Left hindlimb (tissue), 1 donor: ENCODE measurements at places on chromosomes 4 and X.

- no peak for DNase-seq
Observed at GRCh38 chrX:46755671-46756070, 3.2 kb downstream of the SLC9A7 start.

DNA sequence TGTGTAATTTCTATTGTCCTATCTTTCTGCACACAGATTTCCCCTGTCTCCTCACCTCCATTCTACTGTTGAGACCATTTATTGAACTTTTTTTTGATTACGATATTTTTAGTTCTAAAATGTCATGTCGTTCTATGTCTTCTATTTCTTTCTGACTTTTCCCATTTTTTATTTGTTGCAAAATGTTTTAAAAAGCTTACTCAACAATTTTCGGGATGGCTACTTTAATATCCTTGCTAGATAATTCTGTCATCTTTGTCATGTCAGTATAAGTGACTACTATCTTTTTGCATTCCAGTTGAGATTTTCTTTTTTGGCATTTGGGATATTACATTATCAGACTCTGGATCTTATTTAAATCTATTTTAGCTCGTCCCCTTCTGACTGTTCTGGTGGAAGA is 7.5 kb upstream of the DMD start:
- DNase-seq, result no peak

DNA sequence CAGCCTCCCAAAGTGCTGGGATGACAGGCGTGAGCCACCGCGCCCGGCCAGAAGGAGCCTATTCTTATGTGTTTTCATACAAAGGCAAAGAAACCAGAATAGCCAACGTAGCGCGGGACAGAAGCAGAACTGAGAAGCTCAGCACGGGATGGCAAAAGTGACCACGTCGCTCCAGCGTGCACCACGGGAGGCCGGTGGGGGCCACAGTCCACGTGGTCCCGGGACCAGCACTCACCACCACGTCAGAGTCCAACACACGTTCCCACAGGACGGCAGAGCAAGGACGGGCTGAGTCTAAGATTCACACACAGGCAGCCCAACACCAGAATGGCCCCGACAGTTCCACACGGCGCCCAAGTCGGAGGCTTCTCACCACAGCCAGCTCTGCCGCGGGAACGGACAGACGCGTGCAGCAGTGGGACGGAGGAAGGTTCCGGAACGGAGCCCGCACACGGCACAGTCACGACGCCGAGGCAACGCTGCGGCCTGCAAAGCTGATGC is 18.8 kb upstream of the GTPBP6 start:
- DNase-seq, result no peak

DNA sequence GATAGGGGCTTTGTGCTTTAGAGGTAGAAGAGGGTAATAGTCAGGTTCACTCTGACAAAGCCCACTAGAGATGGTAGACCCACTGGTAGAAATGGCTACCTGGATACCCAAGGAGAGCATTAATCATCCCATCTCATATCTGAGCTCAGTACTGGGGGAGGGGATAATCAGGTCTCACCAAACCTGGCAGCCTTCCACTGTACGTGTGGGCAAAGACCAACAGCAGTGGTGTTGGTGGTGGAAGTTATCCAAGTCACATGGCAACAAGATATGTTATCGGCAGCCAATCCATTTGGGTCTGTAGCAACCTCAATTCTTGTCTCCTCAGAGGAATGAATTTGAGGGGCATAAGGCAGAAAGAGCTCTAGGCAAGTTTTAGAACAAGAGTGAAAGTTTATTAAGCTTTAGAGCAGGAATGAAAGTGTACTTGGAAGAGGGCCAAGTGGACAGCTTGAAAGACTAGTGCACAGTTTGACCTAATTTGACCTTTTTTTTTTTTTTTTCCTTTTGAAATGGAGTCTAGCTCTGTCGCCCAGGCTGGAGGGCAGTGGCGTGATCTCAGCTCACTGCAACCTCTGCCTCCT is 67.0 kb upstream of the CXCL13 start:
- DNase-seq, result no peak

- DNase-seq, result no peak
Observed at GRCh38 chr4:139552517-139553307, 3.3 kb downstream of the SETD7 start.

- DNase-seq, result no peak
Observed at GRCh38 chr4:25861951-25862410, 807 bp downstream of the SEL1L3 start.

- no peak for DNase-seq
Observed at GRCh38 chr4:125231661-125232060, 83.1 kb upstream of the FAT4 start.

GRCh38 chr4:69731847-69732246 is 28.6 kb downstream of the SULT1B1 start:
- no peak for DNase-seq

DNA sequence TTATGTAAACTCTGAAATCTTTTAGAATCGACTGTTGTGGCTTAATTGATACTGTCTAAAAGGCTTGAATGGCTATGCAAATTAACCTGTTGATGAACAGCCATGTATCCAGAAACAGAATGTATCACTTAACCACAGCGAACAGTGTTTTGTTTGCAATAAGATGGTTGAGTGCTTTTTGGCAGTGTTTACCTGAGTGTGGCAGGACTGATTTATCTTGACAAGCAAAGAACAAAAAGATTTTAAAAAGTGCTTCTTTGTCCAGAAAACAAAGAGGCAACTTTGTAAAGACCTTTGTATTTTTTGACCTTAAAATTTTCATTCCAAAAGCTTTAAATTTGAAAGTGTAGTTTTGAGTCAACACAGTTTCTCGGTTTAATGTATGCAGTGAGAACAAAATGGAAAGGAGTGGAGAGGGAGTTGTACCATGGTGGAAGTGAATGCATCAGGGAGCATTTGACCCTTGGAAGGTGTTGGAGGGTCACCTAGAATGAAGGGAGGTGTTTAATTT is 18.0 kb downstream of the ARHGAP10 start:
- no peak for DNase-seq

DNA sequence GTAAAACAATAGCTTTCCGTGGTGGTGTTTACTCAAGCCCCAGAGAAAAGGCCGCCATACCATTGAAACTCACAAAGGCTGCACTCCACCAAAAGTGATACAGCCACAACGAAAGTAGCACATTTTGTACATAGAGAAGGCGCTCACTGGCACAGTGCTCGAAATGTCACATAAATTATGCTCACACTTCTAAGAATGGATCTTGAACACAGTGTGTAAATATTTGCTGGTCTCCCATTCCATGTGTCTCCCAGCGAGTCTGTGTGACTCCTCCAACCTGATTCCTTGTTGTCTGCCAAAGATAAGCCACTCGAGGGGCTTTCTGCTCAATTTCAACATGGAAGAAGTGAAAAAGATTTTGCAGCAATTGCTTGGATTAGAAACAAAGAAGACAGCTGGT is 234.0 kb upstream of the VCX3A start:
- no peak for DNase-seq

DNA sequence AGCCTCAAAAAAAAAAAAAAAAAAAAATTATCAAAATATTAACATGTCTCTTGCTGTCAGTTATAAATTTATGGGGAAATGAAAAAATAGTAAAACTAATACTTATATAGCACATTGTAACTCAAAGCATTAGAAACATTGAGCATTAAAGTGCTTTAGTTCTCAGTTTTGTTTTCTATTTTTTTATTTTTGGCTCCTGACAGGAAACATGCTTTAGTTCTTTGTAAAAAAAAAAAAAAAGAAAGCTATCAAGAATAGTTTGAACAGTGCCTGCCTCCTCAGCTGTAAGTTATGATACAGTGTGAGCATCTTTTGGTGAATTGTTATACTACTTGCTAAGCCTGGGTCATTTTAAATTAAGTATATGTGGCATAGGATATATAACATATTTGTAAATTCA is 5.1 kb upstream of the CENPC start:
- DNase-seq, result no peak

DNA sequence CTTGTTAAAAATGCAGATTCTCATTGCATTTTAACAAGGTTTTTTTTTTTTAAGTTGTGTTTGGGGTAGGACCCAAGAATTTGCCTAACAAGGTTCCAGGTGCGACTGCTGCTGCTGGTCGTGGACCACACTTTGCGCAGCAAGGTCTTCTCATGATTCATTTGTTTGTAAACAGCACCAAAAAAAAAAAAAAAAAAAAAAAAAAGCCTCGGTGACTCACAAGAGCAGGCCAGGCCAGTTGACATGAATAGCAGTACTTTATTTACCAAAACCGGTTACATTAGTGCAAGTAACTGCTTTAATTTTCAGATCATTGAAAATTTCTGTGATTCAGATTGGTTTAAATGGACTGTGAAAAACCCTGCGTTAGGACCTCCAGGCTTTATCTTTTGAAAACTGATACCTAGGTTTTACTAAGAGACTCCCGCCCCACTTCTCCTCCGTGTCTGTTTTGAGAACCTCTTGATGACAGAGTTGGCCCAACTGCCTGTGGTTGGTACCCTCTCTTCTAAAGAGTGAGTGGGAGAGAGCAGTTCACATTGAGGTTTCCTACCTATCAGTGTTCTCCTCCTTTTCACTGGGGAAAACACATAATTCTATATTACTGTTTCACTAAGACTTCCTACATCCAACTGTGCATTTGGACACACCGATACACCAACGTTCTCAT is 86.2 kb downstream of the PHEX start:
- no peak for DNase-seq

GRCh38 chrX:44890247-44890646 is 17.3 kb downstream of the KDM6A start:
- no peak for DNase-seq

GRCh38 chr4:154344686-154345085 is 146.9 kb downstream of the DCHS2 start:
- DNase-seq, result no peak

DNA sequence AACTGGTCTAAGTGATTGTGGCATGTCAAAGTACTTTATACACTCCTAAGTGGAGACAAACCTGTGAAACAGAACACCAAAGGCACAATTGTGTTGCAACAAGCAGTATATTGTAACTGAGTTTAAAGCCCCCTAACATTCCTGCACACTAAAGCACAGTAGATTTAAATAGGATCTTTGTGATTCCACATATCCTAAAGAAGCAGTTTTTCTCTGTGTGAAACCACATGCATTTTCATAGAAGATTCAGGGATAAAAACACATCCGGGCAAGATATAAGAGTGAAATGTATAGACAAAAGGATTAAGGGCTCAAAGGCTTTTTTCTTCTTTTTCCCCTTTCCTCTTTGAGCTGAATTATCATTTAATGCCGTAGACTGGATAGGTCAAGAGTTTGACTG is 82.2 kb downstream of the ANK2 start:
- no peak for DNase-seq

DNA sequence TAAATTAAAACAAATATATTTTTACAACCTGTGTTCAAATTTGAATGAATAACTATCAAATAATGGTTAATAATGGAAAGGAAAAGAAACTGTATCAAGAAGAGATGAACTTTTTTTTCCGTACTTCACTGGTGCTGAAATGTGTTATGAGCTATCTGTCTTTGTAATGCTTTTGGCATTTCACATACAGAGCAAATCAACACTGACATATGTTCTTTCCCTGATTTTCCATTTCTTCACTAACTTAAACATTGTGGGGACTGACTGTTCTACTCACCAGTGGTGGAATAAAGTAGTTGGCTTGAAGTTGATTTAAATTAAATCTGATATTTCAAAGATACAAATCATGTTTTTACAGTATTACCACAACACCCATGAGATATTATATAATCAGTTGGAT is 304.0 kb upstream of the BMP3 start:
- DNase-seq, result no peak

- DNase-seq, result peak; percentile 86
Observed at GRCh38 chr4:173168396-173169177, at the start of gene GALNT7. GALNT7 (plus strand) TSS chr4:173168811; CDS start chr4:173168836, 25 bp downstream.

DNA sequence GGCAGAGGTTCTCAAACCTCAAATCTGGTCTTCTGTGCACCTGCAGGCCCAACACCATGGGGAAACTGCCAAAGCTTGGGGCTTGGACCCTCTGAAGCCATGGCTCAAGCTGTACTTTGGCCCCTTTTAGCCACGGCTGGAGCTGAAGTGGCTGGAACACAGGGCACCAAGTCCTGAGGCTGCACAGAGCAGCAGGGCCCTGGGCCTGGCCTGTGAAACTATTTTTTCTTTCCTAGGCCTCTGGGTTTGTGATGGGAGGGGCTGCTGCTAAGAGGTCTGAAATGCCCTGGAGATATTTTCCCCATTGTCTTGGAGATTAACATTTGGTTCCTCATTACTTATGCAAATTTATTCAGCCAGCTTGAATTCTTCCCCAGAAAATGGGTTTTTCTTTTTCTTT is 18.3 kb upstream of the PI4K2B start:
- DNase-seq, result no peak

DNA sequence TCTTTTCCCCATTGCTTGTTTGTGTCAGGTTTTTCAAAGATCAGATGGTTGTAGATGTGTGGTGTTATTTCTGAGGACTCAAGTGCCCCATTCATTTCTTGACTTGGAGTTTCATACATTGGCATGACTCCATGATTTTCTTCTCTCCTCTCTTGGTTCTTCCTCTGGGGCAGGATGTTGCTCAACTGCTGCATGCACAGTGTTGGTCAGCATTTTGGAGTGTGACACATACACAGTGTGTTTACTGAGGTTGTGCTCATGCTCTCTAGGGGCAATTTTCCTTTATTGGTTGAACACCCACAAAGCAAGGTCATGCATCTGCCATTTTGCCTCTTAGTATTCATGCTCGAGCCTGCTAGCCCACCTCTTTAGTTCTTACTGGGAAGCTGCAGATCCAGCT is 1993.8 kb downstream of the ARAP2 start:
- DNase-seq, result no peak

GRCh38 chr4:101689220-101689619 is 101.3 kb upstream of the BANK1 start:
- no peak for DNase-seq

DNA sequence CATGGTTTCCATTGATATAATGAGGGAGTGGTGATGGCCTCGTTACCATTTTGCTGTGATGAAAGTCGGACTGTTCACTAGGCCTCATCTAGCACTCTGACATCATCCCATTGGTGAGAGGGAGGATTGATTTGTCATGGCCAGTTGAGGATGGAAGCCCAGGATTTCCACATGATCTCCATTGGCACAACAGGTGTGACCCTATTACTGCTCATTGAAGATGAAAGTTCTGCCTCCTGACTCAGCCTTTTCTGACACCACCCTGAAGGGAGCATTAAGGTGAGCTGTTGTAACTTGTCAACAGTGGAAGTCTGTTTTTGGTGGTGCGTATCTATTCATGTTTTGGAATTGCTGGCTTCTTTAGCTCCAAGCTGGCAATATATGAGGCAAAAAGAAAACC is 144.2 kb downstream of the PABPC4L start:
- DNase-seq, result no peak

DNA sequence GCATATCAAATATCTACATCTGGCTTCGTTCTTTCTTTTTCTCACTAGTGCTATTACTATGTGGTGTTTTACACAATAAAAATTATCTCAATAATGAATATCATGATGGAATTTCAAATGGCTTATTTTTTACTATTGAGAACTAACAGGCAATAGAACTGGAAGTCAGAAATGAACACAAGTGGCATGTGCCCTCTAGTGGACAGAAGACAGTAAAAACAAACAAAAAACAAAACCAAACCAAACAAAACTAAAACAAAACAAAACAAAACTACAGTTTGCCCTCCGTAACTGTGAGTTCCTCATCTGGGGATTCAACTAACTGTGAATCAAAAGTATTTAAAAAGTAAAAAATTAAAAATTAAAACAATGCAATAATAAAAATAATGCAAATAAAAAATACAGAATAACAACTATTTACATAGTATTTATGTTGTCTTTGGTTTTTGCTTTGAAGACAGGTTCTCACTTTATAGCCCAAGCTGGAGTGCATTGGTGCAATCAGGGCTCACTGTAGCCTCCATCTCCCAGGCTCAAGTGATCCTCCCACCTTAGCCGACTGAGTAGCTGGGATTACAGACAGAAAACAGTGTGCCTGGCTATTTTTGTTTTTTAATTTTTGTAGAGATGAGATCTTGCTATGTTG is 195.6 kb upstream of the TACR3 start:
- DNase-seq, result no peak
